Mucosa of gallbladder (tissue), 1 donor: ENCODE measurements at places on chromosomes 5 and 9. TPM values are rescaled to one million over a fixed set of nuclear protein-coding genes. Genes with fewer than 3 reads are reported as not detected.

The SPINK5 gene
- total RNA-seq = 5.2 TPM

The CNTNAP3 gene
- total RNA-seq = 1.6 TPM

The SOX30 gene
- 0.09 TPM for total RNA-seq

The LRRC19 gene
- total RNA-seq = 16.7 TPM

The SLC25A2 gene
- not detected for total RNA-seq

The PDZD2 gene
- 2.7 TPM for total RNA-seq

The SKIC3 gene
- 57.4 TPM for total RNA-seq

The SPTLC1 gene
- total RNA-seq = 65.1 TPM

The TPPP gene
- total RNA-seq = 9.9 TPM

The LARP1 gene
- total RNA-seq = 190 TPM

The GBGT1 gene
- 26.5 TPM for total RNA-seq

The DMRT3 gene
- total RNA-seq = not detected

The WDR31 gene
- 8.1 TPM for total RNA-seq

The PAIP2 gene
- 73.3 TPM for total RNA-seq

The IFNK gene
- not detected for total RNA-seq

The FBP2 gene
- total RNA-seq = not detected
